ENCODE measurements at places on chromosomes 6 and 20. TPM values are rescaled to one million over a fixed set of nuclear protein-coding genes. Genes with fewer than 3 reads are reported as not detected.

- peak; percentile 96 for DNase-seq
Observed at GRCh38 chr6:128520436-128521281, at the start of gene PTPRK. Gene PTPRK, minus strand, starts transcription at chr6:128520599. Its CDS starts 241 bp downstream, at chr6:128520358.

MYCT1 gene
- 2.2 TPM for polyA plus RNA-seq

DNA sequence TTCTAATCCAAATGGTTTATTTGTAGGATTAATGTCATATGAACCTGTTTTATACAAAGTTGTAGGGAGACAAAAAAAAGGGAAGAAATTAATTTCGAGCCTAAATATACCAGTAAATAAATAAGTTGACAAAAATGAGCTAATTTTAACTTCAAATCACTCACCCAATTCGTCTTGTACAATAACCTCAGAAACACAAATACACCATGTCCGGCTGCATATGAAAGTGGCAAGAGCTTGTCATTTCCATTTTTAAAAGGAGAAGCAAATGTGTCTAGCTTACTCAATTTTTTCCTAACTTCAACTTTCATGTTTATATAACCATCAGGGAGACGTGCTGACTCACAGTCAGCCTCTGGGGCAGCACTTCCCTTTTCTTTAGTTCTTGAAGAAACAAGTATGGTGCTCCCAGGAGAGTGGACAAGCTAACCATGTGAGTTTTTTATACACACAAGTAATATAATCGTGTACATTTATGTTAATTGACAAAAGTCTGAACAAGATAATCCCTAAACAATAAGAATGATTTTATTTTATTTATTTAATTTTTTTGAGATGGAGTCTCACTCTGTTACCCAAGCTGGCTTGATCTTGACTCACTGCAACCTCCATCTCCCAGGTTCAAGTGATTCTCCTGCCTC lies 55.5 kb upstream of the SGK1 start:
- no peak for DNase-seq

IP6K3 gene
- polyA plus RNA-seq: 6.4 TPM

DNA sequence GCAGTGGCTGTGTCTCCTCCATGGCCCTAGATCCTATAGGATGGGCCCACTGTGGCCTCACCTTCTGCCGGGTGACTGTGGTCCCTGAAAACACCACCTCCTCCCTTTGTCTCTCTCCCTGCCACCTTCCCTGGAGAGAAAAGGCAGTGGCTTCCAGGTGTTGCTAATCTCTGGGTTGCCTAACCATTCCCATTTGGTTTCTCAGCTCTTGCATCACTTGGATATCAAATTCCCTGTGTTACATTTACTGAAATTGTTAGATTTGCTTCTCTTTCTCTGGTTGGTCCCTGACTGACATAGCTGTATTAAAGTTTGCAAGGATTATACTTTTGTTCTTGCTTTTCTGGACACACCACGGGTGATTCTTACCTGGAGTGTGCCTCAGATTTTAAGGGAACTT lies 9.3 kb upstream of the ZFP64 start:
- no peak for DNase-seq

OR2H1 gene
- not detected for polyA plus RNA-seq

- DNase-seq: no peak
Observed at GRCh38 chr20:3995067-3995748, 20.1 kb downstream of the RNF24 start.

DNA sequence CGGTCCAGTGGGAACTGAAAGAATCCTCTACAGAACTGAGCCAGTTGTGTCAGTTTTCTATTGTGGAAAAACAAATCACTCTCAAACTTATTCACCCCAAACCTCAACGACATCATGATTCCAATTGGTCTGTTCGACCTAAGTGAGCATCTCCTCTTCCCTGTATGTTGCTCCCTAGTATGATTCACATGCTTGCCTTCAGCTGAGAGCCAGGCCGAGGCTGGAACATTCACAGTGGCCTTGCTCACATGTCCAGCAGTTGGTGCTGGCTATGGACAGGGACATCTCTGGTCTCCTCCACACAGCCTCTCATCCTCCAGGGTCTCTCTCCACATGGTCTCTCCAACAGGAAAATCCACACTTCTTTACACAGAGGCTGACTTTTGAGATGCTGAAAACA lies 28.3 kb upstream of the TMEM181 start:
- no peak for DNase-seq

Measured in brain (organoid and tissue), 16 donors.